ENCODE measurements at places on chromosomes 16 and 17.

GRCh38 chr17:5971969-5972368, 98.2 kb upstream of the WSCD1 start:
- DNase-seq = no peak

GRCh38 chr17:2435862-2436261, 35.0 kb upstream of the MNT start:
- DNase-seq = no peak

DNA sequence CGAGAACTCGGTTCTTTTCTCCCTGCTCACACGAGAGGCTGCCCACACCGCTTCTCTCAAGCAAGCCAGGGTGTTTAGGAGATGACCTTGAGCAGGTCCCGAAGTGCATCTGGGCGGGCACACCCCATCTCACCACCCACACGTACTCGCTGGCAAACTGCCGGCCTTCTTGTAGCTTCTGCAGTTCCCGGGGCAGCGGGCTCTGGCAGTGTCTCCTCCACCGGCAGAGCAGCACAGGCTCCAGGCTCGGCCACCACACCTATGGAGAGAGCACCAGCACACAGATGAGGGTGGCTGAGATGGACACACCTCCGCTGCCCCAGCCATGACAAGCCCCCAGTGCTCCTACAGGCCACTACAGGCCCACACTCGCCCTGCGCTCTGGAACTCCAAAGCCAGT, 23.5 kb downstream of the ZNF276 start:
- no peak for DNase-seq

- DNase-seq = no peak
Observed at GRCh38 chr17:79650283-79650682, 39.4 kb upstream of the RBFOX3 start.

DNA sequence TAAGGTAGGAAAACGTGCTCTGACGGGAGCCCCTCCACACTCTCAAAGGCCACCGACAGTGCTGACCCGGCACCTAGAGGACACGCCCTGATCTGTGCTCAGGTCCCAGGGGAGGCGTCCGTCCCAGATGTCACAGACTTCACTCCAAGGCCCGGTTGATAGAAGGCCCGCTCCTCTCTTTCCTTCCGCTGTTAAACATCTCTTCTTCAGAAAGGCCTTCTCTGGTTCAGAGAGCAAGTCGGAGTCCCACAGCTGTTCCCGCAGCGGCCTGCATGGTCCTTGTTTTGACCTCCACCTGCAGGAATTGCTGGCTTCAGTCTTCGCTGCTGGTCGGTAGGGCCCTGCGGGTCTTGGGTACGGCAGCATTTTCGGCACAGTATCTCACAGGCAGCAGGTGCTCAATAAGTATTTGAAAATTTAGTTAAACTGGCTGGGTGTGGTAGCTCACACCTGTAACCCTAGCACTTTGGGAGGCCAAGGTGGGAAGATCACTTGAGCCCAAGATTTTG, 88.5 kb downstream of the MRC2 start:
- no peak for DNase-seq

DNA sequence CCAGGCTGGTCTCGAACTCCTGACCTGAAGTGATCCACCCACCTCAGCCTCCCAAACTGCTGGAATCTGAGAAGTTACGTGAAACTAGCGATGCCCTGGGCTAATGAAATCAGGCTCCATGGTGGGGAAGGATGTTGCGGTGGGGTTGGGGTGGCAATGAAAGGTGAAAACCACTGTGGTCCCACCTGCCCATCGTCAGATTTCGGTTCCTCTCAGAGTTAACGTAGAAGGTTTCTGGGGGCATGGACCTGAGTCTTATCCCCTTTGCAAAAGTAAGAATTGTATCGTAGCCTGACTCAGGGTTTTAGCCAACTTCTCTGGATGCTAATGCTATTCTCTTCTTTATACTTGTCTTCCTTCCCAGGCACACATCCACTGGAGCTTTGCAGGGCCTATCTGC, 402.3 kb downstream of the WWOX start:
- no peak for DNase-seq

GRCh38 chr17:57247261-57247660, 9.1 kb upstream of the MSI2 start:
- no peak for DNase-seq

- DNase-seq = no peak
Observed at GRCh38 chr16:53752560-53752959, 48.6 kb downstream of the FTO start.

DNA sequence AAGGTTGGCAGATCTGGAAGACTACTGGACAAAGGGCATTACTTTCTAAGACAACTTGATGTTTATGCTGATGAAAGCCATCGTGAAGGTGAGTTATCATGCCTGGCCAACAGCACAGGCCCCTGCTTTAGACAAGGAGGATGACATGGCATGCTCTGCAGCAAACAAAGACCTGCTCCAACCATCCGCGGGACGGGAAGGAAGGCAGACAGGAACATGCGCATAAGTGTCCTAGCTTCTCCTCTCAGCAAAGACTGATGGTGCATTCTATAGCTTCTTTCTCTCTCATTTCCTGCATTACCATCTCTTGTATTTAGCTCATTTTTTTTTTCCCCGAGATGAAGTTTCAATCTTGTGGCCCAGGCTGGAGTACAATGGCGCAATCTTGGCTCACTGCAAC, 5.4 kb downstream of the NPLOC4 start:
- DNase-seq = no peak

- peak; percentile 64 for DNase-seq
Observed at GRCh38 chr17:21034340-21035235, 8.2 kb downstream of the USP22 start.

- DNase-seq = no peak
Observed at GRCh38 chr16:69917311-69917710, 33.8 kb upstream of the CLEC18A start.

DNA sequence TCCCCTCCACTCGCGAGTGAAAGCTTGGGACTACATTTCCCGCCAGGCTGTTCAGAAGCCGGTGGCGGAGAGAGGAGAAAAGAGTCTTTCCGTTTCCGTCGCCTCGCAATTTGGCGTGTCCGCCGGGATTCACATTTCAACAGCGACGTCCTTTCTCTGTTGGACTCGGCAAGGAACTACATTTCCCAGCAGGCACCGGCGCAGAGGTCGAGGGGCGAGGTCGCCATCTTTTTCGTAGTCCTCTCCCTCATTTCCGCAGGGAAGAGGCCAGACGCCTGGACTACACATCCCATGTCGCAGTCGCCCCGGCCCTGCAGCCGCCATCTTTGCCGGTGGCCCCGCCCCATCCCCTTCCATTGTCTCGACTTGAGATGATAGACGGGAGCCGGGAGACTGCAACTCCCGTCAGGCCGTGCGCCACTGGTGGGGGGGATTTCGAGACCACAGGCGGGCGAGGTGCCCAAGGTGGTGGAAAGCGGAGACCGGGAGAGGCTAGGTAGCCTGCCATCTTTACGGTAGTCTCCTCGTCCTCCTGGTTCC, 882 bp upstream of the FBXL19 start:
- DNase-seq = peak; percentile 100

GRCh38 chr17:10018461-10018891, 113.4 kb upstream of the RCVRN start:
- peak; percentile 33 for DNase-seq

GRCh38 chr17:4833941-4834680, 971 bp downstream of the MINK1 start:
- no peak for DNase-seq

- no peak for DNase-seq
Observed at GRCh38 chr16:86946396-86946795, 368.0 kb downstream of the FOXL1 start.

- DNase-seq = peak; percentile 94
Observed at GRCh38 chr17:7314719-7315569, at the start of gene GPS2. Gene GPS2 (minus strand): TSS chr17:7315360. CDS start chr17:7315052, 308 bp downstream.

GRCh38 chr17:17298108-17298507, 5.1 kb upstream of the NT5M start:
- no peak for DNase-seq

DNA sequence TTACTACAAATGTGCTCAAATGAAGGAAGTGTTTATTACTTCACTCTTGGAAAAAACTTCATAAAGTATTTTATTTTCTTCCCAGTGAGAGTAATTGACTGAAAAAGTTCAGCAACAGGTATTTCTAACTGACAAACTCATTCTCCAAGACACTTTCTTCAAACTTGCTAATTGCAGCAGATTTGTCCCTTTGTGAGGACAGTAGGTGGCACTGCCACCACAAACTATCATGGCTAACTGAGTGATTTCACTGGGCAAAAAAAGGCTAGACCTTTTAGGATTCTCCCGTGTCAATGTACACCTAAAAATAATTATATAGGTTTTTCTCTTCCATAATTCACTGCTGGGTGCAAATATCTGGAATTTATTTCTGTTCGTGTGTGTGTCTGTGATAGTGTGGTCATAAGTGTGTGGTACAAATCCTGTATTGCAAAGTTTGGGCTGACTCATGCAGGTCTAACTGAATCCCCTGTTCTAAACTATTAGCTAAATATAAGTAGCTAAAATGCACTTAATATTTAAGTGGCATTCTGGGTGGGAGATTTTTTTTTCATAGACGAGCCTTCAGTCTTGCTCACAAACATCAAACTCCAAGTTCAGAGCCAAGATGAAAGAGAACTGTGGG, 3.9 kb downstream of the HS3ST3A1 start:
- peak; percentile 59 for DNase-seq

GRCh38 chr17:52524096-52524637, 365.7 kb upstream of the CA10 start:
- DNase-seq = no peak

DNA sequence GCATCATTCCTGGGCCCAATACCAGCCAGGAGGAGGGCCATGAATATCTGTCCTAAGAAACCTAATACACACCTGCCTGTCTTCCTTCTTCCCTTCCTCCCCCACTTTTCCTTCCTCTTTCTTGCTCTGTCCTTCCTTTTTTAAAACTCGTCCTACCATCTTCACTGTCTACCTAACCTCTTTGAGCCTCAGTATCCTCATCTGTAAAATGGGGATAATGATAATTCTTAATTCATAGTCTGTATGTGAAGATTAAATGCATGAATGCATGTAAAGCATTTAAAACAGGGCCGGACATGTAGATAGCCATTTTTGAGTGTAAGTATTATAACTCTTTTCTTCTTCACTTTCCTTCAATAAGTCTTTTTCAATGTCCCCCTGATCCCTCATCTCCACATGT, 560 bp downstream of the CRYBA1 start:
- no peak for DNase-seq

- DNase-seq = no peak
Observed at GRCh38 chr17:43855061-43855460, 8.1 kb downstream of the CD300LG start.

GRCh38 chr16:85399583-85400284, 213.4 kb upstream of the GSE1 start:
- DNase-seq = no peak

DNA sequence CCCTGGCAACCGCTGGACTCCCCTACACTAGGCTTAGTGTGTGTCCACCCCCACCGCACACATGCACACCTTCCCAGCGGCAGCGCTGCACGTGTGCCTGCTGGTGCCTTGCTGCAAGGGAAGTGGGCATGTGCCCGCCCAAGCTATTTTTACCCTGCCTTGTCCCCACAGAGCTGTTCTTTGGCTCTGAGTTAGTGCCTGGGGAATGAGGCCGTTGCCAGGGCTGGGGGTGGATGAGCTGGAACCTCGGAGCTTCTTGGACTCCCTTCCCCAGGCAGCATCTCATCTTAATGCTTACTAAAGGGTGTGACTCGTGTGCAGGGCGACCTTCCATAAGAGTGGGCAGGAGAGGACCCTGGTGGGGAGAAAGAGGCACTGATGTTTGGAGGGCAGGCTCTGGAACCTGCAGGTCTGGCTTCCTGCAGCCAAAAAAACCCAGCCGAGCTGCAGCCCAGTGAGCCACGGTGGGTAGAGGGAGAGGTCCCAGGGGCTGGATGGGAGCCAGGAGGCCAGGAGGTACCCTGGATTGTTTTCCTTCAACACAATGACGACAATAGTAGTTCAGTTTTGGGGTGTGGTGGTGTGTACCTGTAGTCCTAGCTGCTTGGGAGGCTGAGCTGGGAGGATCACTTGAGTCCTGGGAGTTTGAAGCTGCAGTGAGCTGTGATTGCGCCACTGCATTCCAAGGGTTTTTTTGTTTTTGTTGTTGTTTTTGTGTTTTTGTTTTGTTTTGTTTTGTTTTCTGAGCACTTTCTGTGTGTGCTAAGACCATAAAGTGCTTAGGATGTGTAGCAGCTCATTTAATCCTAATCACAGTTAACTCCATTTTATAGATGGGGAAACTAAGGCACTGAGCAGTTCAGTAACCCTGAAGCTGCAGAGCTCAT, 119.1 kb downstream of the RAB11FIP4 start:
- no peak for DNase-seq

GRCh38 chr16:22380529-22380928, 6.1 kb upstream of the CDR2 start:
- DNase-seq = no peak

DNA sequence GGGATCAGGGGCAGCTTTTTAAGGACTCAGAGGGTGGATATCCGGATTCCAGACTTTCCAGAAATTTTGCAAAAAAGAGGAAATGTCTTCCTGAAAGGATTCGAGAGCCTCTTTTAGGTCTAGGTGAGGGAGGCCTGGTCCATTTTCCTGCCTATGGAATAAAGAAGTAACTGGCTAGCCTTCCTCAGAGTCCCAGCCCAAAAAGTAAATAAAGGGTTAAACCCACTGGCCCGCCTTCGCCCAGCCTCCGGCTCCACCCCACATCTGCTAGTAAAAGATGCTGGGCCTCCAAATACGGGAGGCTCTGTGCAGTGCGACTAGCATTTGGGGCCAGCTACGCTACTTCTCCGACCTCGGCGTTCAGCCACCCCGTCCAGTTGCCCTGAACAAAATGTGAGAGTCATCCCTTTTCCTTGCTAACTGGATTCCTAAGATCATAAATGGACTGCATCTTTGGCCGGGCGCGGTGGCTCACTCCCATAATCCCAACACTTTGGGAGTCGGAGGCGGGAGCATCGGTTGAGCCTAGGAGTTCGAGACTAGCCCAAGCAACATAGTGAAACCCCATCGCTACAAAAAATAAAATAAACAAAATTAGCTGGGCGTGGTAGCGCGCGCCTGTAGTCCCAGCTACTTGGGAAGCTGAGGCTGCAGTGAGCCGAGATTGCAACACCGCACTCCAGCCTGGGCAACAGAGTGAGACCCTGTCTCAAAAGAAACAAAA, 824 bp upstream of the MPP2 start:
- DNase-seq = peak; percentile 65

- DNase-seq = no peak
Observed at GRCh38 chr17:47934856-47935255, 6.5 kb upstream of the PNPO start.

DNA sequence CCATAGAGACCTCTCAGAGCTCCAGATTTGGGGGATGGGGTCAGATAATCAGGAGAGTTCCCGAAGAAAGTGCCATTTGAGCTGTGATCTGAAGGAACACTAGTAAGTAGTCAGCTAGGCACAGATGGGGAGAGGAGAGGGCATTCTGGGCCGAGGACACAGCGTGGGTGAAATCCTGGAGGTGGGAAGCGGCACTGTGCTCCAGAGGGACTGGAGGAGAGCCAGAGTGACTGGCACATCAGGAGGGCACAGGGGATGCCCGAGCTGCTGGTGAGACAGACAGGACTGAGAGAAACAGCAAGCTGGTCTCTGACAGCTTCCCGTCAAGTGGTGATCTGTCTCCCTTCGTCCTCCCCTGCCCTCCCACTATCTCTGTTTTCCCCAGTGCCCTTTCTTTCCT, 40.6 kb downstream of the KNOP1 start:
- no peak for DNase-seq

GRCh38 chr16:22754577-22754976, 59.4 kb upstream of the HS3ST2 start:
- DNase-seq = no peak

- peak; percentile 35 for DNase-seq
Observed at GRCh38 chr17:59361916-59362810, 30.7 kb downstream of the YPEL2 start.

GRCh38 chr17:58875261-58875660, 119.6 kb downstream of the PPM1E start:
- no peak for DNase-seq

All from CD4-positive, alpha-beta T cell treated with Interleukin-21 for 1 hour (primary cell).